NCI-H526 (cell line): ENCODE measurements at places on chromosomes 6 and 20.
A peak's percentile ranks its signal among the peaks of the same experiment; 100 is the strongest.

- DNase-seq = peak; percentile 67
Observed at GRCh38 chr6:55652429-55652828, 73.4 kb upstream of the HMGCLL1 start.

DNA sequence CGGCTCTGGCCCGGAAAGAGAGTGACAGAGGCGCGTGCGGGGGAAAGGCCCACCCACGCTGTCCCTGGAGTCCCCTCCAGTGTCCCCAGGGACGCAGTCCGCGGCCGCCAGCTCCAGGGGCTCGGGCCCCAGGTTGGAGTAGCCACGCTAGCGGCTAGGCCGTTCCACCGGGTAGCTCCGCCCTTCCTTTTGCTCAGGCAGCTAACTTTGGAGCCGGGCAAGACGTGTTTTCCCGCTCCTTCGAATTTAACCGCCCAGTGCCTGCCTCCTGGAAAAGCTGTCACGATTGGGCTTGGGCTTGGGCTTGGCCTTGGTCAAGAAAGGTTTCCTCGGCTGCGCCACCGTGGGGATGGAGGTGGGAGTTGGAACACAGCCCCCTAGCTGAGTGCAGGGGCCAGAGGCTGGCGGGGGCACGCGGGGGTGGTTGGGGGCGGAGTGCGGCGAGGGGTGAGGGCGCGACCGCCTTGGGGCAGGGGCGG lies 4.7 kb downstream of the LINC00237 start:
- DNase-seq = peak; percentile 69

DNA sequence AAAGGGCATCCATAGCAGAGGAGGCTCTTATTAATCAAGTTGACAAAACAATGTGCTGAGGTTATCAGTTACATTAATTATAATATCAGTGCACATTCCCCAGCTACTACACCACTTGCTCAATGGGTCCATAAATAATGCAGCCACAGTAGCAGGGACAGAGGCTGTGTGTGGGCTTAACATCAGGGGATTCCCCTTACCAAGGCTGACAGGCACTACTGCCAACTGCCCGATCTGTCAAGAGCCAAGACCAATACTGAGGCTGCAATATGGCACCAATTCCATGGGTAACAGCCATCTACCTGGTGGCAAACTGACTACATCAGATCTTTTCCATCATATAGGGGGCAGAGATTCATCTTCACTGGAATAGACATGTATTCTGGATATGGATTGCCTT lies 22.0 kb downstream of the CD164 start:
- DNase-seq = no peak

DNA sequence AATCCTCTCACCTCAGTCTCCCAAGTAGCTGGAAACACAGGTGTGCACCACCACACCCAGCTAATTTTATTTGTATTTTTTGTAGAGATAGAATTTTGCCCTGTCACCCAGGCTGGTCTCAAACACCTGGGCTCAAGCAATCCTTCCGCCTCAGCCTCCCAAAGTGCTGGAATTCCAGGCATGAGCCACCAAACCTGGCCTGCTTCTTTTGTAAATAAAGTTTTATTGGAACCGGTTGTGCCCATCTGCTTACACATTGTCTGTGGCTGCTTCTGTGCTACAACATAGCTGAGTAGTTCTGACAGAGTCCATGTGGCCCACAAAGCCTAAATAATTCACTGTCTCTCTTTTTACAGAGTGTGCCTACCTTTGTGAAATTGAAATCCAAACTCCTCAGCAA lies 109.7 kb upstream of the NRSN1 start:
- DNase-seq = no peak

DNA sequence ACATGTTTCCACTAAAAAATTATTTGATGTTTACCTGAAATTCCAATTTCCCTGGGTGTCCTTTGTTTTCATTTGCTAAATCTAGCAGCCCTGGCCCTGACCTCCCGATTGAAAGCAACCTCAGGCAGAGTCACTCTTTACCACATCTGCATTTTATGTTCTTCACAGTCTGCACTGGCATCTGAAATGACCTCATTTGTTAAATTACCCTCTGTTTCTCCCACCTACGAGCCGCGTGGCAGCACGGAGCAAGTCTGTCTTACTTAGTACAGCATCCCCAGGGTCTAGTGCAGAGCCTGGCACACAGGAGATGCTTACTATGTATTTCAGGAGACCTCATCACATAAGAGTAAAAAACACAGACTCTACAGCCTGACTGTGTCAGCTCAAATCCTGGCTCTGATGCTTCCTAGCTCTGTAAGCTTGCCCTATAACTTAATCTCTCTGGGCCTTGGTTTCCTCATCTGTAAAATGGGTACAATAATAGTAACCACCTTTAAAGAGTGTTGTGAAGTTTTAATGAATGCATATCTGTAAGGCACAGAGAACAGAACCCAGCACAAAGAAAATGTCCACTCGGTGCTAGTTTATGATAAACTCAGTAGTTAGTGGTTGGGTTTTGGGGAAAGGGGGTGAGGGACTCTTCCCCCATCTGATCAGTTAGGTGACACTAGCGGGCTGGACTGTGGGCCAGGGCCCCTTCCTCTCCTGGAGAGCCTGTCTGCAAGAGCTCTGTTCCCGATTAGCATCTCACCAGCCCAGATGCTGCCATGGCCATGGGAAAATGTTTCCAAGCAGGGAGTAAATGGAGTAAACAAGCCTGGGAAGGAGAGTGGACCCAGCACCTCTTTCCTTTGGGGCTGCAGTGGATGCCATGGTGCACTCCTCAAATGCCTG lies 88.2 kb downstream of the PREX1 start:
- no peak for DNase-seq

GRCh38 chr20:61756966-61757677 lies 308.6 kb downstream of the TAF4 start:
- DNase-seq = no peak

GRCh38 chr6:6620766-6621425 lies 32.4 kb downstream of the LY86 start:
- no peak for DNase-seq

DNA sequence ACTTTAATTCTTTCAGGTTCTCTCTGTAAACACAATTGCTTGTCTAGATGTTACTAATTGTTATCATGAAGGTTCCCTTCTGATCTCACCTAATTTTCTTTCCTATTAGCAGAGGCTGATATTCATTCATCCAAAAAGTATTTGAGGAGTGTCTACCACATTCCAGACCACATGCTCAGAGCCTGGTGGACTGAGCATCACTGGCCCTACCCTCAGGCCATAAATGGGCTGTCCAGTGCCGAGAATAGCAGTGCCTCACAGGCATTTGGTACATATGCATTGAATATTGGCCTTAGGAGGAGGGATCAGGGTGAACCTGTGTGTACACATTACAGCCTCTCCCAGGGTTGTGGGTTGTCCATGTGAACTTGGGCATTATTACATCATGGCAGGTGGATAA lies 40.4 kb upstream of the PRELID3B start:
- no peak for DNase-seq

DNA sequence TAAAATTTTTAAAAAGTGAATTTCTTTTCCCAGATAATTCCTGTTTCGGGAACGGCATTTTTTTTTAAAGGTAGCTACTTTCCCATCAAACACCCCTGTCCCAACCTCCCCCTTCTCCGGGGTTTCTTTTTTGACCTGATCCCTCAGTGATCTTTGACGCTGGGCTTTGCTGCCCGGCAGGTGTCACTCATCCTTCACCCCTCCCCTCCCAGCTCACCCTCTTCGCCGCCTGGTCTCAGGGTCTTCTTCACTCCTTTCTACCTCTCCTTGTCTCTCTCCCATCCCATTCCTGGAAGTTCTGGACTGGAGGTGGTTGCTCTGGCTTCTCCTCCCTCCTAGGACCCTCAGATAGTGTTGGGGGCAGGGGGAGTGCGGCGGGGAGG lies 329 bp upstream of the GPR6 start:
- DNase-seq = peak; percentile 70

DNA sequence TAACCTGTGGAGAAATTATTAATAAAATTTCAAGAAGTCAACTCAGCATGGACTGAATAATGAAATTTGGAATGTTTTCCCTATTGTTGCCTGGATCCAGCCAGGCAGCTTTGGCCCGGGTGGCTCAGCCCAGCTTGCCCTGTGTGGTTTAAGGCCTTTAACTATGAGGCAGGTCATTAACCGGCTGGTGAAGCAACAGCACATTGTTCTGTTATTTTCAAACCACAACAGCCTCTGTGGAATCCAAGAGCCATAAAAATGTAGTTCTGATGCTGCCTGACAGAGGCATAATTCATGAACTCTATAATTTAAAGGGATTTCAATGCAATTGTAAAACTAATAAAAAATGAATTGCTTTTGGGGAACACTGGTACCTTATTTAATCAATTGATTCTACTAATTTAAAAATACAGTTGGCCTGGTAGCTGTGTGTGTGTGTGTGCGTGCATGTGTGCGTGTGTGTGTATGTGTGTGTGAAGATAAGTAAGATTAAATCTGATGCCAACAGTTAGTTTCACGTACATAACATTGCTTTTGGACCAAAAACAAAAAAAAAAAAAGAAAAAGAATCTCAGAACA lies 117.7 kb downstream of the RPS12 start:
- peak; percentile 73 for DNase-seq

- DNase-seq = no peak
Observed at GRCh38 chr6:157089851-157090250, 233.5 kb downstream of the TMEM242 start.
